Neural crest cell (in vitro differentiated cells): ENCODE measurements at places on chromosomes 12 and 14. TPM values are rescaled to one million over a fixed set of nuclear protein-coding genes. Genes with fewer than 3 reads are reported as not detected.
A peak's percentile ranks its signal among the peaks of the same experiment; 100 is the strongest.

GRCh38 chr12:2543801-2544200, 251.0 kb upstream of the FKBP4 start:
- H3K27ac ChIP-seq, result no peak overlapping the region
- H3K27me3 ChIP-seq, result no peaks in the 10 kb centered on the region
- no peak overlapping the region for H3K4me3 ChIP-seq
- H3K36me3 ChIP-seq, result no peaks in the 10 kb centered on the region

GRCh38 chr14:73576391-73576790, 7.4 kb downstream of the ACOT2 start:
- H3K27me3 ChIP-seq, result no peaks in the 10 kb centered on the region
- H3K4me3 ChIP-seq, result no peak overlapping the region
- no peak overlapping the region for H3K27ac ChIP-seq
- no peak for DNase-seq
- no peaks in the 10 kb centered on the region for H3K4me1 ChIP-seq

The CLEC2D gene
- 9.5 and 10.6 TPM in 2 replicates for total RNA-seq

- no peaks in the 10 kb centered on the region for H3K4me1 ChIP-seq
- no peak overlapping the region for H3K4me3 ChIP-seq
- H3K27ac ChIP-seq, result no peak overlapping the region
- no peak for DNase-seq
- H3K36me3 ChIP-seq, result peaks cover 4% of the 10 kb centered on the region
These were observed 194.1 kb downstream of the BTG1 start for GRCh38 chr12:91951571-91951970.

DNA sequence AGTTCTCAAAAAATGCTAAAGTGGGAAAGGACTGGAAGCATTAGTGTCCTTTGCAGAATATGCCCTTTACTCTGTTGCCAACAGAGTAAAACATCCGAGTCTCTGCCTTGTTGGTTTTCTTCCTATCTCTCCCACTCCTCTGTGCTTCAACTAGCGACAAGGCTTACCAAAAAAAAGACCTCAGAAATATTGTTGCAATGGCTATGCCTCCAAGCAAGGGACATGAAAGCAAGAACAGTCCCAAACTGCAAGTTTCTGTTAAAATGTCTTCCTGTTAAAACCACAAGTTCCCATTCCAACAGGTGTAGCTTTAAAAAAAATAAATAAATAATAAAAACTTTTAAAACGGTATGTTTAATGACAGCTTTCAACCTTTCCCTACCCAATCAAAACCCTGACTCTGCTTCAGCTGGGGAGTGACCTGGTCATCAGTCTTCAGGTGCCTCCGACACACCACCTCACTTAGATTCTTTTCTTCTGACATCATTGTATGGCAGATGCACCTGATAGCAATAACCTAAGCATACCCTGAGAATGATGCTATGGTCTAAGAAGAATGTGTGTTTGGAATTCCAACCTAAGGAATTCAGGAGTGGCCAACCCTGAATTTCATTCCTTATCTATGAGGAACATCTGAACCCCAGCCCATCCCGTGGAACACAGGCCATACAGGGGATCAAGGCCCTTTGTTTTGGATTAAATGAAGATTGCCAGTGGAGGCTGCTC, 81.0 kb downstream of the RPS29 start:
- H3K27ac ChIP-seq, result no peak overlapping the region
- no peak overlapping the region for H3K4me3 ChIP-seq
- H3K27me3 ChIP-seq, result no peaks in the 10 kb centered on the region
- no peaks in the 10 kb centered on the region for H3K4me1 ChIP-seq
- no peaks in the 10 kb centered on the region for H3K36me3 ChIP-seq

DNA sequence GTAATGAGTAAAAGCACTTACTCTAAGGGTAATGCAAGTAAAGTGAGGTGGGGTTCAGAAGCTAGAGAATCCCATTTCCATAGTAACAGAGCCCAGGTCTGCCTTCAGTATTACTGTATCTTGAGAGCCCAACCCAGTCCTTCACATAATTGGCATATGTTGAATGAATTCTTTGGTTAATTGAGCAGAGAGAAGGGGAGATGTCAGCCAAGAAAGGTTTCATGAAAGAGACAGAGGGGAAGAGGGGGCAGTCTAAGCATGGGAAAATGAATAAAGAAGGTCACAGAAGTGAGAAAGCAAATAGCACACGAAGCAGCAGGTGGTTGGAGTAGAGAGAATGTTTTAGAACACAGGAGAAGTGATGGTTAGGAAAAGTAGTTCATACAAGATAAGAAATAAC, 371.1 kb downstream of the SEC23A start:
- no peak for DNase-seq
- H3K27me3 ChIP-seq, result no peaks in the 10 kb centered on the region
- no peak overlapping the region for H3K4me3 ChIP-seq
- peaks cover 9% of the 10 kb centered on the region for H3K4me1 ChIP-seq
- peaks cover 4% of the 10 kb centered on the region for H3K36me3 ChIP-seq

- no peak for DNase-seq
- H3K4me3 ChIP-seq, result no peak overlapping the region
- no peak overlapping the region for H3K27ac ChIP-seq
These were observed 76.8 kb downstream of the NINJ2 start for GRCh38 chr12:586318-587071.

The NKX2-1 gene
- not detected in 2 replicates for total RNA-seq

GRCh38 chr14:91417983-91418386, 365 bp upstream of the CCDC88C start:
- H3K4me1 ChIP-seq, result peaks cover 41% of the 10 kb centered on the region
- H3K27me3 ChIP-seq, result no peaks in the 10 kb centered on the region
- peak overlapping the region; percentile 81 for H3K4me3 ChIP-seq
- DNase-seq, result no peak
- peaks cover 2% of the 10 kb centered on the region for H3K36me3 ChIP-seq
- no peak overlapping the region for H3K27ac ChIP-seq

- H3K27ac ChIP-seq, result no peak overlapping the region
- no peak overlapping the region for H3K4me3 ChIP-seq
- peaks cover 29% of the 10 kb centered on the region for H3K36me3 ChIP-seq
- H3K27me3 ChIP-seq, result no peaks in the 10 kb centered on the region
These were observed 51.1 kb downstream of the SLC38A1 start for GRCh38 chr12:46217541-46218321.

The LALBA gene
- not detected in 2 replicates for total RNA-seq

DNA sequence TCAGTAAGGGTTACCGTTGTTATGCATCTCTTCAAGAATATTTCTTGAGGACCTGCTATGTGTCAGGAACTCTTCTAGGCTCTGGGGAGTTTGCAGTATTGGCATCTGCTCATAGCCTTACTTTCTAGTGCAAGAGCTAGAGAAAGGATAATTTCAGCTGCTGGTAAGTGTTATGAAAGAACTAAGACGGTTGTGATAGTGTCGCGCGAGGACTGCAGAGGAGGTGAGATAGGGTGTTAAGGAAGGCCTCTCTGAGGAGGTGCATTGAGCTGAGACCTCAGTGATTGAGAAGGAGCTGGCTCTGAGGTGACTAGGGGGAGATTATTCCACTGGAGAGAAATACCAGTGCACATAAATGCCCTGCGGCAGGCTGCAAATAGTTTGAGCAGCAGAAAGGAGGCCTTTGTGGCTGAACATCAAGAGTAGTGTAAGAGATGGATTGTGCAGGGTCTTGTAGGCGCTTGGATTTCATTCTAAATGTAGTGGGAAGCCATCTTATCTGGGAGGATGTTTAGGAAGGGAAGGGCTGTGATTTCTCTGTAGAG, 824 bp downstream of the DDX55 start:
- H3K27me3 ChIP-seq, result no peaks in the 10 kb centered on the region
- H3K4me3 ChIP-seq, result peak overlapping the region; percentile 92
- no peak for DNase-seq
- H3K4me1 ChIP-seq, result peaks cover 23% of the 10 kb centered on the region
- peak overlapping the region; percentile 25 for H3K27ac ChIP-seq

DNA sequence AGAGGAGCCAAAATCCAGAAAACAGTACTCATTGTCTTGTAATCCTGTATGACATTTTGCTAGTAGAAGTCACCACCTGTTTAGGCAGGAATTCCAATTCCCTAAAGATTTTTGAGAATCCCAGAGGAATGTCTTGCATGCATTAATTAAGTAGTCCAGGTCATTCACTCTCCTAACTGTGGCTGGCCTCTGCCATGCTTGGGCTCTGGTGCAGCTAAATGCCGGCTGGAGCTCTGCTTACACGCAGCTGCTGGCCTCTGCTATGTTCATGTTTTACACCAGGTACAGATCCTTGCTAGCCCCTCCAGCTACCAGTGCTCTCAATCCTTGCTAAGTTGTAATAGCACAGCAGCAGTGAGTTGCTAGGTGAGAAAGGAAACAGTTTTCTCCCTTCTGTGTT, 16.3 kb upstream of the HIF1A start:
- H3K4me3 ChIP-seq, result no peak overlapping the region
- H3K4me1 ChIP-seq, result peaks cover 4% of the 10 kb centered on the region
- DNase-seq, result no peak
- peaks cover 10% of the 10 kb centered on the region for H3K27me3 ChIP-seq
- no peak overlapping the region for H3K27ac ChIP-seq

The VRTN gene
- not detected in 2 replicates for total RNA-seq

GRCh38 chr14:75752086-75752485, 91.0 kb downstream of the TTLL5 start:
- H3K27ac ChIP-seq, result no peak overlapping the region
- no peak for DNase-seq
- H3K36me3 ChIP-seq, result peaks cover 28% of the 10 kb centered on the region

DNA sequence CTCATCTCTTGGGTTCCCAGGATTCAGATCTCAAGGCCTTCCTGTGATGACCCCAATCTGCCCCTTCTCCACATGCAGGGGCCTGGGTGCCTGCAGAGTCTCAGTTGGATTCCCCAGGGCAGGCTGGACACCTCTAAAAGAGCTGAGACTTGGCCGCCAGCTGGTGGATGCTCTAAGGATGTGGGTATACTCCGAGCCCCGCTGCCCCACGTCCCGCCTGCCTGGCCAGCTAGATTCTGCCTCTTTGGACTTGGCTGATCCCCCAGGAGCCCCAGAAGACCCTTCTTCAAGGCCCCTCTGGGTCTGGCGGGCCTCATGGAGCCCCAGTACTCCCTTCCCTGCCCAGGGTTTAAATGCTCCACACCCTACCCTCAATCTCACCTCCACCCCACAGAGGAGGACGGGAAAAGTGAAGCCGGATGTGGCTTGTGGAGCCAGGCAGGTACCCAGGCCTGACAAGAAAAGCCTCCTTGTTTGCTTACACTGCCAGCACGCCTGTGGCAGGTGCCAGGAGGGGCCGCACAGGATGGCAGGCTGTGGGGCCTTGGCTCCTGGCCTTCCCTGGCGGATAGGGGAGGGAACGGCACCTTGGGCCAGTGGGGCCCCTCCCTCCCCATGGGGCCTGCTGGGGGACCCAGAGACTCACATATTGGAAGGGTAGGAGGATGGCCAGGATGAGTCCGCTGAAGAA, 15.1 kb downstream of the FAIM2 start:
- no peak overlapping the region for H3K4me3 ChIP-seq
- H3K27me3 ChIP-seq, result peaks cover 18% of the 10 kb centered on the region
- no peak for DNase-seq

DNA sequence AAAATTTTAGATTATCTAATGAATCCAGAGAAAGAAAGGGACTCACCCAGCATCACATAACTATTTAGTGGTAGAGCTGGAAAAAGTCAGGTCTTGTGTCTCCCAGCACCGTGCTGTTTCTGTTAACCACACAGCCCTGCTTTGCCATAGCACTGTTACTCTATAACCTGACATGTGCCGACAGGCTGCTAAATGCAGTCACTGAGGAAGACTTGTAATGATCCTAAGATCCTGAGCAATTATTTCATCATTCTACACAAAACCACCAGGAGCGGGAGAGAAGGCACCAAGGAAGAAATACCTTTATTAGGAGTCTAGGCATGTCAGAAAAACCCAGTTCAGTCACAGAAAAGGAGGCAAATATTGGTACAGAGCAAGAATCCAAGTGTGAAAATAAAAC, 3.1 kb upstream of the NOXRED1 start:
- H3K4me3 ChIP-seq, result no peak overlapping the region
- H3K4me1 ChIP-seq, result no peaks in the 10 kb centered on the region
- H3K36me3 ChIP-seq, result peaks cover 41% of the 10 kb centered on the region

The LUM gene
- total RNA-seq, result 30.2 and 33.9 TPM in 2 replicates

GRCh38 chr12:41073633-41074472, 114.3 kb upstream of the PDZRN4 start:
- H3K4me3 ChIP-seq, result no peak overlapping the region
- no peaks in the 10 kb centered on the region for H3K36me3 ChIP-seq
- H3K27ac ChIP-seq, result no peak overlapping the region
- H3K4me1 ChIP-seq, result no peaks in the 10 kb centered on the region
- no peaks in the 10 kb centered on the region for H3K27me3 ChIP-seq

The FAM222A gene
- 12.5 and 13.9 TPM in 2 replicates for total RNA-seq

DNA sequence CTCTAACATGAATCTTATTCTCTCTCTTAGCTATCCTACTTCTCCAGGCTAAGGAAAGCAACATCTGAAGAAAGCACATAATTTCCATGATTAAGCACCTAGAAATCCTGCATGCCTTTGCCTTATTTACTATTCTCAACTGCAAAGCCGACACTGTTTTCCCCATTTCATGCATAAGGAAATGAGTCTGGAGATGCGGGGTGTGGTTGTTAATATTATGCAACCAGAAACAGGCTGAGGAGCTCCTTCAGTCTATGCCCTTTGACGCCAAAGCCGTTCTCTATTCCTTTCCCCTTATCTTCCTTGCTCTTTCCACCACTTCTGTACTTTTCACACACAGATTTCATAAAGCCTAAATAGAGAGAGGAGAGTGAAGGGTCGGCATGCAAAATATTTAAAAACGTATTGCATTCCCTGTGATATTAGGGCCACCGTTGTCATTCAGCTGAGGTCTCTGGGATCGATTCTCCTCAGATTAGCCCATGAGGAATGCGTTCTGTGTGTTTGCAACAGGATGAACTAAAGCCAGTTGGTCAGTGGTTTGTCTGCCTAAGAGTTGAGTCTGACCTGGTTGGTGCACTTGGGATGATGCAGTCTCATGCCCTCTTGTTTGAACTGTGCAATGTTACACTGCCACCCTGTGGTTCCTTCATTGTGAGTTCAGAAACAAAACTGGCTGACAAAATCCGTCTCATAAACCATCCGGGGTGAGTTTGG, 53.1 kb upstream of the PLEKHG7 start:
- DNase-seq, result peak; percentile 59
- H3K4me3 ChIP-seq, result no peak overlapping the region
- H3K4me1 ChIP-seq, result peaks cover 15% of the 10 kb centered on the region
- H3K27me3 ChIP-seq, result no peaks in the 10 kb centered on the region
- no peaks in the 10 kb centered on the region for H3K36me3 ChIP-seq

The FAM181A gene
- total RNA-seq, result 13.4 and 14.7 TPM in 2 replicates

The GRIP1 gene
- total RNA-seq, result 38.4 and 40.3 TPM in 2 replicates

The TXNRD1 gene
- 105 and 107 TPM in 2 replicates for total RNA-seq

GRCh38 chr14:24080888-24081738, 9.8 kb downstream of the CPNE6 start:
- no peak overlapping the region for H3K27ac ChIP-seq
- H3K4me1 ChIP-seq, result peaks cover 35% of the 10 kb centered on the region
- H3K27me3 ChIP-seq, result peaks cover 68% of the 10 kb centered on the region

DNA sequence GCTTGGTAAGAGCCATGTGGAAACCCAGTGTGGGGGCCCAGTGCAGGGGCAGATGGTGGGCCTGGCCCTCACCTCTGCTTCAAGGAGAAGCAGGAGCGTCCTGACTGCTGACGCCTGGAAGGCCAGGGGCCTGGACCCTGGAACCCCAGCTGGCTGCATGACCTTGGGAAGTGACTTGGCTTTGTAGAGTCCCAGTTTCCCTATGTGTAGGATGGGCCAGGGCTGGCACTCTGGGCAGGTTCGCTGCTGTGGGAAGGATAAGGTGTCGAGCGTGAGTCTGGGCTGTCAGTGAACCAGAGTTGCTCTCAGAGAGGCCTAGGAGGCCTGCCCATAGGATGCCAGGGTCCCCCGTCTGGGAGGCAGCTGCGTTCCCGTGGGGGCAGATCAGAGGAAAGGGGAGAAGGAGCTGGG, 43.2 kb downstream of the TRAFD1 start:
- H3K4me3 ChIP-seq, result no peak overlapping the region
- H3K4me1 ChIP-seq, result no peaks in the 10 kb centered on the region
- no peak overlapping the region for H3K27ac ChIP-seq
- H3K27me3 ChIP-seq, result no peaks in the 10 kb centered on the region
- H3K36me3 ChIP-seq, result no peaks in the 10 kb centered on the region
